NK-92 treated with Interleukin-12 subunit alpha and Interleukin-12 subunit beta, amount 100 ng/mL, for 24 hours (cell line): ENCODE measurements at places on chromosomes 2 and 18.

DNA sequence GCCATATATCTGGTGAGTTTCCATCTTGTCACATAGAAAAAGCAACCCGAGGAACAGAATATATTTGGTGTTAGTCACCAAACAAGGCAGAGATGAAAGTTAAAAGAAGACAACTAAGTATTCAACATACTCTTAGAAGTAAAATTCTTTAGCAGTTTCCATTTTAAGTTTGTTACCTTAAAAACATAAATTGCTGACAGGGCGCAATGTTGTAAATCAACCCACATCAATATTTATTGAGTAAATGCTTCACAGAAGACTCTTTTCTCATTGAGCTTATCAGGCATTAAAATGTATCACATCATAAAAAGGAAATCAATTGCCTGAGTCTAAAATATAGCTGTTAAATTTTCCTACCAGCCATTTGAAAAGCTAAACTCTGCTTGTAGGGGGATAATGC is 603.0 kb downstream of the FBXO15 start:
- DNase-seq, result no peak

GRCh38 chr2:149160701-149161217 is 122.3 kb downstream of the LYPD6B start:
- DNase-seq, result no peak

GRCh38 chr2:218286570-218287459 is 5.5 kb downstream of the TMBIM1 start:
- DNase-seq, result peak; percentile 51

DNA sequence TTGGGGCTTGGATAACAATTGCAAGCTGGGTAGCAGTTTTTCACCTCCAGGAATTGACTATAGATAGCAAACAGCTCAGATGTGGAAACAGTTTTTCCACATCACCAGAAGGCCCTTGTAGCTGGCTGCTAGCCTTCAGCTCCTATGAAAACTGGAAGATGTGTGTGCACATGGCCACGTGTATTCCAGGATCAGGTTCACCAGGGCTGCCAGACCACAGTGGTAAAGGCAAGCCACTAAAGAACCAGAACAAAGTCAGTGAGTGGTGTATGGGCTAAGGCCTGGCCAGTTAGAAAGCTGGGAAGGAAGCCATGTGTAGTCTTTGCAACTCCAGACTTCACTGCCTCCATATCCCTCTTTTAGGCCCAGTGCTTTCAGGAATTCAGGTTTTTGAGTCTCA is 12.9 kb downstream of the LRRTM1 start:
- no peak for DNase-seq

DNA sequence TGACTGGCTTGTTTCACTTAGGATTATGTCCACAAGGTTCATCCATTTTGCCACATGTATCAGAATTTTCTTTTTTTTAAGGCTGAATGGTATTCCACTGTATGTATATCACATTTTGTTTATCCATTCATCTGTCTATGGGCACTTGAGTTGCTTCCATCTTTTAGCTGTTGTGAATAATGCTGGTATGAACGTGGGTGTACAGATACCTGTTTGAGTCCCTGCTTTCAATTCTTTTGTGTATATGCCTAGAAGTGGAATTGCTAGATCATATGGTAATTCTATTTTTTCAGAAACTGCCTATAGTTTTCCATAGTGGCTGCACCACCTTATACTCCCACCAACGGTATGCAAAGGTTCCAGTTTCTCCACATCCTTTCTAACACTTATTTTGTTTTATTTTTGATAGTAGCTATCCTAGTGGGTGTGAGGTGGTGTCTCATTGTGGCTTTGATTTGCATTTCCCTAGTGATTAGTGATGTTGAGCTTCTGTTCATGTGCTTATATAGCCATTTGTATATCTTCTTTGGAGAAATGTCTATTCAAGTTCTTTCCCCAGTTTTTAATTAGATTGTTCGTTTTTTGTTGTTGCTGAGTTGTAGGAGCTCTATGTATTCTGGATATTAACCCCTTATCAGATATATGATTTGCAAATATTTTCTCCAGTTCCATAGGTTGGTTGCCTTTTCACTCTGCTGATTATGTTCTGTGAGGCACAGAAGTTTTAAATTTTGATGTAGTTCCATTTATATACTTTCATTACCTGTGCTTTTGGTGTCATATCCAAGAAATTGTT is 40.7 kb downstream of the TTC39C start:
- no peak for DNase-seq

DNA sequence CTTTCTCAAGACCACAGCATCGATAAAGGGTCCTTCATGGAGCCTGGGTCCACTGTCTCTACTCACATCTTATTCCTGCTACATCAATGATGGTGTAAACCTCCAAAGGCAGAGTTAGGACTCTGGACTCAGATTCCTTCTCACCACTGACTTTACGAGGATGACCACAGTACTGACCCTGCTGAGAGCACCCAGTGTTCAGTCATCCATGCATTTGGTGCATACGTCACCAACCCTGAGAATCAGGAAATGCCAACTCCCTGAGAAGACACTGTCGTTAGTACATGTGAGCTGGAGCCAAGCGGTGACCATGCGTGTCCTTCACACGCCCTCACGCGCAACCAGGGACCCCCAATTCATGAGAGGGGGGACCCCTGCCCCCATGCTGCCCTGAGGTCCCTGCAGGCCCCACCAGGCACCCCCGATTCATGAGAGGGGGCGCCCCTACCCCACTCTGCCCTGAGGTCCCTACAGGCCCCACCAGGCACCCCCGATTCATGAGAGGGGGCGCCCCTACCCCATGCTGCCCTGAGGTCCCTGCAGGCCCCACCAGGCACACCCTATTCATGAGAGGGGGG is 178.4 kb upstream of the TPO start:
- no peak for DNase-seq

DNA sequence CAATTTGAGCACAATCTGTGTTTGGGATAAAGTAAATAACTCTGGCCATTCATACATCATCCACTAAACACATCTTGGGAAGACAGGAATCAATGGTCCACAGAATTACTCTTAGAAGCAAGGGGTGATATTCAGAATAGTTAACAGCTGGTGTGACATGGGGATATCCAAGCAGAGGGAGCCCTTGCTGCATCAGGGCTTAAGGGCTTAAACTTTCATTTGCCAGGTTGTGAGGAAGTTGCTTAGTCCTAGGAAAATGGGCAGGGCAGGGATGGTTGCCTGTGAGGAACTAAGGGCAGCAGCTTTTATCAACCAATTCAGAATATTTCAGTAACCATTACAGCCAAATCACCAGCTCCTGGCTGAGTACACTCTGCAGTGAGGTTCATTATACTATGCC is 2.0 kb upstream of the ITGA6 start:
- no peak for DNase-seq

- peak; percentile 45 for DNase-seq
These were observed 996 bp downstream of the TGFBRAP1 start for GRCh38 chr2:105328281-105329196.

DNA sequence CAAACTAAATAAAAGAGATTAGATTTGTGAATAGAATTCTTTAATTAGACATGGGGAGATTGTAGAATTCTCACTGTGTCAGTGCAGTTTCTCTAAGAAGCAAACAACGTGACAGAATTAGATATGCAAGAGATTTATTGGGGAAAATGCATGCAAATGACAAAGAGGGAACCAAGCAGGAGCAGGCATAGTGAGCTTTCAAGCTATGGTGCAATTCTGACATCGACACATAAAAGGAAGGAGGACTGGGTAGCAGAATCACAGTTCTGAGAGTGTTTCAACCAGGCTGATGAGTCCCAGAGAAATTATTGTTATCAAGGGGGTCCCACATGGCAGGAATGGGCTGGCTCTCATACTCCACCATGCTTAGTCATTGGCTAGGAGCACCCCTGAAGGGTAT is 338.4 kb downstream of the FIGN start:
- DNase-seq, result no peak

DNA sequence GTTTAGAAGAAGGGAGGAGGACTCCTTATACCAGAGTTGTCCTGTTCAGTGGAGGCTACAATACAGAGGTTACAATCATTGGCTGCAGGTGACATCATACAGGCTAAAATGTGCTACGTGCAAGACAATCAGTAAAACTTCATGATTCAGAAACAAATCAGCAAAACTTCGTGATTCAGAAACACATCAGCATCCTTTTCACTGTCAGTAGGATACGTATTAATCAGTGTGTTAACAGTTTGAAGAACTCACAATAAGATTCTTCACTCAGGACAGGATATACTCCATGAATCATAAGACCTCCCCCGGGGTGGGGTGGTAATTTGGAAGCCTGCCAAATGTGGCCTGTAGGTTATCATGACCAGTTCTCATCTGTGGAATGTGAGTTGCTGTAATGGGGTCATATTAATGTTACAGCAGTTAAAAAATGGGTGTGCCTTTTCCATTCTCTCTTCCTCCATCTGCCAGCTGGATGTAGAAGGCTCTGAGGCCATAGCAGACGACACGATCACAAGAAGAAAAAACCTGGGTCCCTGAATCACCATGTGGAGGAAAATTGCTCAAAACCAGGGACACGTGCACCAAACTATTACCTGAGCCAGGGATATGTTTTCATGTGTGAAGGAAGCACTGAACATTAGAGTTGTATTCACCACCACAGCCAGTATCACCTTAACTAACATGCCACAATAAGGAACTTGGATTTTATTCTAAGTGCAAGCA is 134.8 kb upstream of the CREB1 start:
- peak; percentile 41 for DNase-seq

GRCh38 chr2:191321861-191322662 is 76.9 kb downstream of the MYO1B start:
- no peak for DNase-seq

DNA sequence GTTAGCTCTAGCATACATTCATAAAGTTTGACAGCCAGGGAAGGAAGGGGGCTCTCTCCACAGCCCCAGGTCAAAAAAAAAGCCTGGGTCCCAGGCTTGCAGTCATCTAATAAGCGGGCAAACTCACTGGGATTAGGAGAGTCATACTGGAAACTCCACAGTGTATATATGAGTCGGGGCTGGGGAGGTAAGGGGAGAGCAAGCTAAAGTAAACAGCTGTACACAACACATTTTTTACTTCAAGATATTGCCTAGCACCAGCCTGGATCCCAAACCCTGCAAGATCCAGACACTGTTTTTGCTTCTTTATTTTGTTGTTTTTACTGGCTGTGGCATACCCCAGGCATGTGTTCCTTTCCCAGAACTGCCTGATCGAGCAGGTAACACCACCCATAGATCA is 291.3 kb upstream of the TANK start:
- DNase-seq, result no peak

DNA sequence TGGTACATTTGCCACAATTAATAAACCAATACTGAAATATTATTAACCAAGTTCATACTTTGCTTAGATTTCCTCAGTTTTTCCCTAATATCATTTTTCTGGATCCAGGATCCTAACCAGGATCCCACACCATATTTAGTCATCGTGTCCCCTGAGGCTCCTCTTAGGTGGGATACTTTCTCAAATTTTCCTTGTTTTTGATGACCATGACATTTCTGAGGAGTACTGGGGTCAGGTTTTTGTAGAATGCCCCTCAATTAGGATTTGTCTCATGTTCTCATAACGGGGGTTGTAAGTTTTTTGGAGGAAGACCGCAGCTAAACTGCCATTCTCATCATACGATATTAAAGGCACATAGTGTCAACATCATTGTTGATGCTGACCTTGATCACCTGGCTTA is 15.5 kb upstream of the ERCC3 start:
- no peak for DNase-seq

- DNase-seq, result no peak
These were observed 38.4 kb downstream of the PAX8 start for GRCh38 chr2:113240150-113240914.

- DNase-seq, result no peak
These were observed 272.4 kb upstream of the THSD7B start for GRCh38 chr2:136492901-136493300.

- DNase-seq, result no peak
These were observed 59.9 kb downstream of the INO80C start for GRCh38 chr18:35437836-35438235.

DNA sequence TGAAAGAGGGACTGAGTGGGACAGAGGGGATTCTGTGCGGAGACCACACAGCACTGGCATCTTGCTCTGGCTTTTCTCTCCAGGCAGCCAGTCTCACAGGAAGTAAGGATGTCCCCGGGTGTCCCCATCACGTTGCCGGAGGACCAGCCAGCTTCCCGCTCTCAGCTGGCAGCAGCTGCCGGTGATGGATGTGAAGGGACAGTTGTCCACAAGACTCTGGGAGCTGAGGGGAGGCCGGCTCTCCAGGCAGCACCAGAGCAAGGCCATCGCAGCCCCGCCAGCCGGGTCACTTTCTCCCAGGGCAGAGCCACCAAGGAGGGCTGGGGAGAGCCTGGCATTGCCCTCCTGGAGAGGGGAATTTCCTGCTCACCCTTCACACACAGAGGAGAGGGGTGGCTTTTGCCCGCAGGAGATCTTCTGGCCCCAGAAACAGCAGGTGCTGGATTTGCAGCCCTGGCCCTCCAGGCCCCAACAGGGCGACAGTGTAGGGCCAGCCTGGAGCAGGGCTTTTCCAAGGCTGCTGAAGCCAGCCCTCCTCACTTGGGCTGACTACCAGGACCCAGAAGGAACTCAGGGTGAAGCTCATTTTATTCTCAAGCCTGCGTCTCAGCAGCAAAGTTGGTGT is 24.0 kb upstream of the B3GNT7 start:
- no peak for DNase-seq

- no peak for DNase-seq
These were observed 147.3 kb downstream of the ALPK2 start for GRCh38 chr18:58481321-58482180.

GRCh38 chr2:216688731-216689340 is 6.5 kb downstream of the IGFBP5 start:
- no peak for DNase-seq

- DNase-seq, result no peak
These were observed 143.8 kb downstream of the HAUS1 start for GRCh38 chr18:46247942-46248341.

- DNase-seq, result no peak
These were observed 56.4 kb upstream of the VRK2 start for GRCh38 chr2:57990118-57990725.

- DNase-seq, result no peak
These were observed 340.3 kb upstream of the SALL3 start for GRCh38 chr18:78639006-78639950.

GRCh38 chr18:14769381-14769780 is 21.4 kb downstream of the ANKRD30B start:
- DNase-seq, result no peak

DNA sequence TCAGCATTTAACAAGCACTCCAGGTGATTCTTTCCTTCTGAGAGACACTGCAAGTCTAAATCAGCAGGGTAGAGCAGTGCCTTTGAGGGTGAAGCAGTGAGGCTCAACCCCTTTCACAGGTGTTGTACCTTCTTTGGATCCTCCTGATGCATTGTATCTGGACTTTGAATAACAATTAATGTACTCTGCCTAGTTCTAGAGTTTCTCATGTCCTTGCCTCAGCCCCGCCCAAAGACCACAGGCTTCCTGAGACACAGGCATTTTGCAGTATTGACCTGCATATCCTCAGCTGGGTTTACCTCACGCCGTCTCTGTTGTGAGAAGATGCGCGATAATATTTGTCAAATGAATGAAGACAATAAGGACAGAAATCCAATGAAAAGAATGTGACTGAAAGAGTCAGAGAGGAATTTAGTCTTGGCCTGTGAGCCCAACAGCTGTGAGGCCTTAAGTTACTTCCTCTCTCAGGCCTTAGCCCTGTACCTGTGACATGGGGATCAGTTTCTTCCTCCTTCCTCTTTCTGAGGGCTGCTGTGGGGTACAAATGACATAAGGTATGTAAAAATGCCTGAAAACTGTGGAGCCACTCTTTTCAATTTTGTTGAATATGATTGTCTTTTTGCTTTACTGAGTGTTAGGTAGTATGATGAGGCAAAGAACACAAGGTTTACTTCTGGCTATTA is 43.7 kb downstream of the WIPF1 start:
- no peak for DNase-seq
